ENCODE measurements at places on chromosomes 7 and 10.

DNA sequence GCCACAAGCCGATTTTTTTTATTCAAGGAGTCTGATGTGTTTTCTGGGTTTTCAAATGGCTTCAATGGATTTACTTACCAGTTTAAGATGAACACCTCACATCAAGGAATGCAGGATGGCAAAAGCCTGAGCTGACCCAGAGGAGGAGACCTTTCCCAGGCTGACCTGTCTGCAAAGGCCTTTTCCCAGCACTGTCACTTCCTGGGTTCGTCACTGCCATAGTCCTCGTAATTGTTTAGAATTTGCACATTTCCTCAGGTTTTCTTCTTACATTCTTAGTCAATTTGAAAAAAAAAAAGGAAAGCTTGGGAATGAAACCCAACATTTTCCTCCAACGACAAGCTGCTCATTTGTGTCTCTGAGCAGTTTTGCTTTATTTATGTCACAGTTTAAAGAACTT is 42.0 kb downstream of the PTER start:
- no peak for DNase-seq

DNA sequence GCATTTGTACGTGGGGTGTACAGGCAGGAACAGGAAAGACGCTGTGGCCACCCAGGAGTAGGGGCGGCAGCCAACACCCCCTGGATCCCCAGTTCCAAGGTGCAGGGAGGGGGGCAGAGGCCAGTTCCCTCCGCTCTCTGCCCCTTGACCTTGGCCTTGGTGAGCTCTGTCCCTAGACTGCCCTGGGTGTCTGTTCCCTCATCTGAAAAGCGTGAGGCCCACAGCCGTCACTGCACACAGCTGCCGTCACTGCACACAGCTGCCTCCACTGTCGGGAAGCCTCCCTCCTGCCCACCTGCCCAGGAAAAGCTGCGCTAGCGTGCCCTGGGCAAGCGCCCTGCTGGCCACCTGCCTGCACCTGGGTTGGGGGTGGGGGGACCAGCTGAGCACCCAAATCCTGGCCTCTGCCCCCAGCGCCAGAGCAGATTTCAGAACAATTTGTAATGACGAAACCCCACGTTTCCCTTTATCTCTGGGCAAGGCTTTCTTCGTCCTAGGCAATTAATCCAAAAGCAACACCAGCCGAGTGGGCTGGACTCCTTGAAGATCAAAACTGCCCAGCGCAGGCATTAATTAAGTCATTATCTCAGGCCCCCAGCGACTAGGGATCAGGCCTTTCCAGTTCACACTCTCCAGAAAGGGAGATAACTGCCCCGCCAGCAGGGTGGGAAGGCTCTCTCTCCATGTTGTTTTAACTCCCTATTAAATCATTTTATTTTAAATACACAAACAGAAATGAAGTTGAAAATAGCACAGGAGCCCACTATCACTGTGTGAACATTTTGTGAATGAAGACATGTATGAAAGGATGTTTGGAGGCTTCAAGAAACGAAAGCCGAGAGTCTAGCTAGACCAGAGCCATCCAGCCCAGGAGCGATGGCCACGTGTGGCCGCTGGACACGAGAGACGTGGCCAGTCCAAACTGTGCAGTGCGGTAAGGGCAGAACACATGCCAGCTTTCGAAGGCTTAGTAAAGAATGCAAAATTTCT is 4.0 kb upstream of the PDGFA start:
- DNase-seq = no peak

DNA sequence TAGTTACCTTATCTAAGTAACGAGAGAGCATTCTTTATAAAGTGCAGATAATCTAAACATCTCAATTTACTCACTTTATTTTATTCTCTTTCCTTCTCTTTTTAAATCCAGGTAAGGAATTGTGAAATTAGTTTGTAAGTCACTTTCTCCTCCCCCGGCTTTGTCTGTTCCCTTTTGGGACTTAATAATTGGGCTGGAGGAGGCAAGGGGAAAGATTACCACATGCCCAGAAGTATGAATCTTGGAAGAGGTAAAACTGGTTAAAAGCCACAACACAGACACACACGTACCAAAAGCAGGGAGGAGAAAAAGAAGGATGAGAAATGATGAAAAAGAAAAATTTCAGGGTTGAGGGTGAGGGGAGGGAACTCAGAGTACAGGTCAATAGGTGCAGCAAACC is 63.3 kb upstream of the LRRC17 start:
- no peak for DNase-seq

- DNase-seq = no peak
These were observed 6.1 kb downstream of the GSTO2 start for GRCh38 chr10:104274762-104275721.
